ENCODE measurements at places on chromosomes 1 and 21.

DNA sequence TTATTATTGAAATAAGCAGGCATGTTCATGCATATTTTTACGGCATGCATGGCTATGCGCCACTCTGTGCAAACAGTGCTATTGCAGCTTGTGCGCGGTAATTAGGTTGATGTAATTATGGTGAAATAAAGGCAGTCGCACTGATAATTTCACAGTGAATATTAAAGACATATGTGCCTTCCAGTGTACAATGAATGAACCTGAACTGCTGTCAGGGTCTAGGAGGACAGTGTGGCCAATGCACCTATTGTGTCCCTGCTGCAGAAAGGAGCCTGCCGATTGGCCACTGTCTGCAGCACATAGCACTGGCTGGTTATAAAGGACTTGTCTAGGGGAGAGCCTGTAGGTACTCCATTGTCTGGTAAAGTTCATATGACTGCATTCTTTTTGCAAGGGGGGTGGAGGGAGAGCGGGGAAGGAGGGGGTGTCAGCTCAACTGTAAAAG lies 340.4 kb downstream of the USP25 start:
- DNase-seq: no peak

DNA sequence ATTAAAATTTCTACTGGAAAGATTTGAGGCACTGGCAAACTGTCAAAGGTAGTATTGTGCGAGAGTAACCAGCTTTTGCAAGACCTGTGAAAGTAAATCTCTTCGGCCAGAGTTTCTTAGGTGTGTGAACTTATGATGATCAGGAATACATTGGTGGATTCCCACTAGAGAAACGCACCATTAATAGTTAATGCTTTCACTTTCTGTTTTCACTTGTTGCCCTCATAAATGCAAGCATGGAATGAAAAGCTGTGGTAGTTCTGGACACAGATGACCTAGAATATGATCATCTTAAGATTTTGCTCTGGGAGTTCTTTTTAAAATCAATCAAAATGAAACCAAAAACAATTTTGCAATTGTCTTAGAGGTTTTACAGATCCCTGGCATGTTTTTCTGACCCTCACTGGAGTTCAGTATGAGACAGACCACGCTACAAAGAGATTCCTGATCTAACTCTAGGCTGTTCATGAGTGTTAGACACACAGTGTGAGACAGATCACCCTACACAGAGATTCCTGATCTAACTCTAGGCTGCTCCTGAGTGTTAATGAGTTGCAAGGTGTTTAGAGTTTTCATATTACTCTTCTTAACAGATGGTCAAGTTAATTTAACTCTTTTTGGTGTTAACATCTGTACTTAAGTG lies 98.8 kb downstream of the SDCCAG8 start:
- no peak for DNase-seq

- peak; percentile 48 for DNase-seq
Observed at GRCh38 chr1:167401260-167401873, 117.0 kb downstream of the CD247 start.

GRCh38 chr1:154970631-154971340 lies at the start of gene SHC1:
SHC1 (minus strand) TSS chr1:154970747; CDS start chr1:154970526, 221 bp downstream.
- no peak for DNase-seq

DNA sequence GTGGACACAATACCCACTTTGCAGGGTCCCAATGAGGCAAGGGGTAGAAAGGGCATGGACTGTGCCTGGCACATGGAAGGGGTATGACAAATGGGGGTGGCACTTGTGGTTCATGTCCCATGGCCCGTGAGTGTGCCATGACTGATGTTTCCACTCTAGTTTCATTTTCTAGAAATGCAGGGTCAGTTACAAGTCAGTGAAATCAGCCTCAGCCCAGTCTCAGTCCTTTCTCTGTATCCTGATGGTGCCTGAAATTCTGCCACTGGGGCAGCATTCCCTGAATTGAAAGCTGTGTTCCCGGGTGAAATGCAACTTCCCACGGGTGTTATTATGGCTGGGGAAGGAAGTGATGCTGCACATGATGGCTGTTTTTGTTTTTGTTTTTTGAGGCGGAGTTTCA lies 110.8 kb upstream of the ZBTB40 start:
- no peak for DNase-seq

DNA sequence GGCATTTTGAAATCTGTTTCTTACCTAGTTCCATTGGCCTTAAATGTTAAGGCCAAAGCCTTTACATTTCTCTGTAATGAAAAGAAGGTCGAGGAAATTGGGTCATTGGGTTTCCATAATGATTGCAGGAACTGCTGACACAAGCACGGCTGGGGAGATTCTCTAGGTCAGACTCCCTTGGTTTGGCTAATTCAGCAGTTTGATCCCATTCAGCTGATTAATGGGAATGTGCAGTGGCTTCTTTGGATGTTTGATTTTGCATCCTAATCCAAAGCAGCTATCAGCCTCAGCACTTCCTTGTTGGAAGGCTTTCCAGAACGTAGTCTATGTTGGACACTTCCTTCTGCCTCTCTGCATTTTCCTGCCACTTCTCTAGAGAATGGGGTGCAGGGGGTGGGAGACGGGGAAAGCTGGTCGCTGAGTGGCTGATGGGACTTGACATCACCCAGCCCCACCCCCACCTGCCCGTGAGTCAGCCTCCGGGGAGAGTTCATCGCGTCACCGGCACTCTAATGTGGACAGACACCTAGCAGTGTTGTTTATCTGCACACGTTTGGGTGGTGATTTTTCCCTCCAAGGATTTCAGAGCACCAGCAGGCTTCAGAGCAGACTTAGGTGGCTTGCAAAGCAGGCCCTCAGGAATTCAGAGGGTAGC lies 5.4 kb downstream of the PSEN2 start:
- DNase-seq: no peak

- DNase-seq: no peak
Observed at GRCh38 chr1:108695535-108695934, 3.4 kb downstream of the PRPF38B start.

DNA sequence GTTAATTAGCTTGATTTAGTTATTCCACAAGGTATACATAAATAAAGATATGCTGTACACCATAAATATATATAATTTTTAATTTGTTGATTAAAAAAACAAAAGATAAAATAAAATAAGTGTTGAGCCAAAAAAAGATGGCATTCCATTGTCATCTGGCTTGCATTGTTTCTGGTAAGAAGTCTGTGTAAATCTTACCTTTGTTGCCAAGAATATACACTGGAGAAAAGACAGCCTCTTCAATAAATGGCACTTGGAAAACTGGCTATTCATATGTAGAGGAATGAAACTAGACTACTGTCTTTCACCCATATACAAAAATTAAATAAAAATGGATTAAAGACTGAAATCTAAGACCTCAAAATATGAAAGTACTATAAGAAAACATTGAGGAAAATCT lies 196.5 kb downstream of the IER5 start:
- no peak for DNase-seq

DNA sequence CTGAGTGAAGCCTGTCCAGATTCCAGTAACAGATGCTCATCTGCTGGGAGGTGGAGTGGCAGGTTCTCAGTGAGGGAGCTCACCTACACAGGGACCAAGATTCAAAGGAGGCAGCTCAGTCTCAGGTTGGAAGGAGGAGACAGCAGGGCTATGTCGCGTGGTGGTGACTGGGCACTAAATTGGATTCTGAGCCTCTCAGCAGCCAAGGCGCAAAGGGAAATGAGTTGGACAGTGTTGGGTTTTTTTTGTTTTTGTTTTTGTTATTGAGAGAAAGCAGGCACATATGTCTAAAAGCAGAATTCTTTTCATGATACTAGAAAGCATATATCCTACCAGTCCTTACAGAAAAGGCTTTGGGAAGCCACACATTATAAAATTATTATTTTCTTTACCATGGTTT lies 26.2 kb downstream of the UMODL1 start:
- DNase-seq: no peak

- DNase-seq: no peak
Observed at GRCh38 chr21:36964398-36964797, 2.1 kb downstream of the HLCS start.

GRCh38 chr21:28151758-28152157 lies 840.9 kb downstream of the LTN1 start:
- no peak for DNase-seq

- DNase-seq: peak; percentile 13
Observed at GRCh38 chr21:44424608-44425306, 30.6 kb upstream of the LRRC3 start.

DNA sequence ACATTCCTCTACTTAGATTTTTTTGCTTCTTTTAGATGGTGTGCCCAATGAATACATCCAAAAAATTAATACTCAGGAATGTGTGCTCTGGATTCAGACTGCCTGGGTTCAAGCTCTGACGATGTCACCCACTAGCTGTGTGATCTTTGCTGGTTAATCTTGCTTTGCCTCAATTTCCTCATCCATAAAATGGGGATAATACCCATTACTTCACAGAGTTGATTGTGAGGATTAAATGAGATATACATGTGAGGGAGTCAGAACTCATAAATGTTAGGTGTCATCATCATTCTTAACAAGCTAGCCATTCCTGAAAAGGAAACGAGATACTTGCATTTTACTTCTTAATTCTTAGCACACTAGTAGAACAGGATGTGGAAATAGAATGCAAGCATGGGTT lies 12.9 kb upstream of the TTF2 start:
- no peak for DNase-seq

GRCh38 chr1:109823543-109824348 lies 60.0 kb upstream of the EPS8L3 start:
- DNase-seq: no peak

DNA sequence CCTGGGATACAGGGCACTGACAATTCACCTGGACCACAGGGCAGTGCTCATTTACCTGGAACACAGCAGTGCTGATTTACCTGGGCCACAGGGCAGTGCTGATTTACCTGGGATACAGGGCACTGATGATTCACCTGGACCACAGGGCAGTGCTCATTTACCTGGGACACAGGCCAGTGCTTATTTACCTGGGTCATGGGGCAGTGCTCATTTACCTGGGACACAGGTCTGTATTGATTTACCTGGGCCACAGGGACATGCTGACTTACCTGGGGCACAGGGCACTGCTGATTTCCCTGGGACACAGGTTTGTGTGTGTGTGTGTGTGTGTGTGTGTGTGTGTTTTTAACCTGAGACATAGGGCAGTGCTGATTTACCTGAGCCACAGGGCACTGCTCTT lies 261.7 kb downstream of the MATN1 start:
- no peak for DNase-seq

DNA sequence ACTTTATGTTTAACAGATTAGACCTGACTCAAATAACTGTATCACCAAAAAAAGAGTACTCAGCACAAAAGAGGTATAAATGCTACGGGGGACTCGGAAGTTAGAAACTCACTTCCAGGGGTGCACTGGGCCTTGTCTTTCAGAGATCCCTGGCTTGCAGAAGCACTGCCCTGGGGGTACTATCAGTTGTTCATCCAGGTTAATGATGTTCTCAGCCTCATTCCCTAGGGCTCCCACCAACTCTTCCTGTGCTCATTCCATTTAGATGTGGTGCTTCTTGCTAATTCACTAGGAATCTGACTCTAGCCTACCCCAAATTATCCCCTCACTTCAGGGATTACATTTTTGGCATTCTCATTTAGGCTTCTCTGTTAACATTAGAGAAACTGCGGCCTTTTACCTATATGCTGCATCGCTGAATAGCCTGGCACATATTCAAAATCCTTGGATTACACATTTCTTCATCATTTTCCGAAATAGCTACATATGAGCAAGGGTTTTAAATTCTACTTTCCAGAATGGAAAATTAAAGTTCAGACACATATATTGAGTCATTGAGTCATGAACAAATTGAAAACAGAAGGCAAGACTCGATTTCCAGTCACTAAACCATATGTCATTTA lies 338.5 kb downstream of the KCTD3 start:
- DNase-seq: no peak

- no peak for DNase-seq
Observed at GRCh38 chr1:34403156-34403555, 226.4 kb downstream of the C1orf94 start.

DNA sequence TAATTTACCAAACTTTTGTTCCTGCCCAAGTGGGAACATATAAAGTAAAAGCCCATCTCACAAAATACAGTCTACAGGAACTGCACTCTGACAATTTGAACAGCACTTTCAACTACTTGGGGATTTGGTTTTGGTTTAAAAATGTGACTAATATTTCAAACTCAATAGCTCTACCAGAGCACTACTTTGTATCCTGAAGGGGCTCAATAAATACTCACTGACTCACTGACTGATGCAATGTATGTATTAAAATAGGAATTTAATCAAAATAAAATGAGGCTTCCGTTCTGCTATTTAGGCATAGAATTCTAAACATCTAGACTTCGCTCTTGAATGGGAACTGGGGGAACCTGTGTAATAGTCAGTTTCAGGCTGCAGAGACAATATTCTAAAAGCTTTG lies 21.9 kb downstream of the EFCAB14 start:
- no peak for DNase-seq

DNA sequence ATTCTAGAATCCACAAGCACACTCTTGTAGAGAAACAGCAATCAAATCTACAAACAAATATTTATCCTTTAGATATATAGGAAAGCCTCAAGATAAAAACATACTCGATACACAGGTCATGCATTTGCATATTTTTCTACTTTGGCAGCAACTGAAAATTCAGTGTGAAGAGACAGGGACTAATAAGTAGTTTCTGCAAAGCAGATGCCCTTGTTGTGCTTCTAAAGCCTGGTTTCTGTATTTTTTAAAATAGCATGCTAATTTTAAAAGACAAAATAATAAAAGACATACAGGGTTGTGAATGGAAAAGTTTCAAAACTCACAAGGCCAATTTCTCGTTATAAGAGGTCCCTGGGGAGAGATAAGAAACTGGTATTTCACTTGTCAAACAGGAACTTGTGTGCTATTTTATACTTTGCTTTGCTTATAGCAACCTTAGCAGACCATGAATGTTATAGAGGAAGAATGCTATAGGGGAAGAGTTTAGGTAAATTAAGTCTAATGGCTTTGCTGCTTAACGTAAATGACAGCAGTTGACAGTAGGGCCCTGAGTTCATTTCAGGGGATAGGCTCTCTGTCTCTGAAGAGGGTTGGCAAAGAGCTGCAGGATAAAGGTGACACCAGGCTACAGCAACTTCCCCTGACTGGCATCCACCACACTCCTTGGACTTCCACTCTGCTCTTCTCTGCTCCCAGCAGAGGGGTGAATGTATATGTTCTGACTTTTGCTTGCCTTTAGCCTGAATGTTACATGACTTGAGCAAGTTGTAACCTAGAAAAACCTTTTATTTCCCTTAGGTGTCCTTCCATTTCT lies 9.4 kb upstream of the RGS13 start:
- no peak for DNase-seq

DNA sequence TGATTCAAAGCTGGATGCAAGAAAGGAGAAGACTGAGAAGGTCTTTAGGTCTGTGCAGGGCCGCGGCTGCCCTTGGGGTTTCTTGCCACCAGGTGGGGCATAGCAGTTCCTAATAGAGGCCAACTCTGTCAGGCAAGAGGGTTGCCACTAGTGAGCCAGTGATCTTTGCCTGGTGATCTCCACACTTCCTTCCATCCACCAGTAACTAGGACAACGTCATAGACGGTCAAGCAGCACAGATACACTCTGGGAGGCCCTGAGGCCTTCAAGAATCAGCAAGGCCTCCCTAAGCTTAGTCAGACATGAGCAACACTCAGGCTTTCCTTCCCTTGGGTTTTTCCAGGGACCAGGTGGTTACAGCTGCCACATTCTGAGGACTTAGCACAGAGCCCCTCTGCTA lies 32.9 kb upstream of the ATP2B4 start:
- DNase-seq: peak; percentile 63
